RPMI8226 (cell line): ENCODE measurements at places on chromosomes 16 and 17.
A peak's percentile ranks its signal among the peaks of the same experiment; 100 is the strongest.

DNA sequence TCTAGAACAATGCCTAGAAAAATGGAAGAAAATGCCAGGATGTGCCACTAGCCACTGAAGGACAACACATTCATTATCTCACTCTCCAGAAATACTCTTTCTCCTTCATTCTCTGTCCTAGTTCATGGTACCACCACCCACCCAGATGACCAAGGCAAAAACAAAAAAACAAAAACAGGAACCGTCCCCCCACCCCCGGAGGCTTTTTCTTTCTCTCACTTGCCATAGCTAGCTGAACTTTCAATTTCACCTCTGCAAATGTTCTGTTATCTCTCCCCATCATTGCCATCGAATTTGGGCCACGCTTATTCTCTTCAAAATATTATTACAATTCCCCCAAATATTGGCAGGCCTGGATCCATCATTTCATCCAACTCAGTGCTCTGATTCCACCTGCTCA is 49.0 kb downstream of the SOX9 start:
- DNase-seq: no peak

DNA sequence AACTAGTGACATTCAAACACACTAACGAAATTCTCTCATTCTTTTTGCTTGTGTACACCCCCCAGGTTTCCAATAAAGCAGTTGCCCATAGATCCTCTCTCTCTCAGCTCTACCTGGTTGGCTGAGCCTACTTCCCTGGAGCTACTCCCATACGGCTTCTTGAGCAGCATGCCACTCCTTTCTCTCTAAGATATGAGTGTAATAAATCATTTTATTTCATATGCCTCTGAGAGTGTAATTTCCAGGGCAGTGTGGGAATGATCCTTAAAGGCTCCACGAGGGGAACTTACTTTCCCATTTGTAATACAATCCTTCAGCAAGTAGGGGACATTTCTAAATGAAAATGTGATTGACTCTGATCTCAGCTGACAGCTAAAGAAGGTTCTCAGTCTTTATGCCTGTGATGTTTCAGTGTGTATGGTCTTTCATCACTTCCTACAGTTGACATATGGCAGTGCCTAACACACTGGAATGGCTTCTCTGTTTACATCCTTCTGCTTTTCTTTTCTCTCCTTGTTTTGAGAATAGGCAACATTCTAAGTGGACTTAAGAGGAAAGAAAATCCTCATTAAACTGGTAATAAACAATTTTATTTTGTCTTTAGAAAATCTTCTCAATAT is 1194.3 kb upstream of the CDH8 start:
- DNase-seq: no peak

DNA sequence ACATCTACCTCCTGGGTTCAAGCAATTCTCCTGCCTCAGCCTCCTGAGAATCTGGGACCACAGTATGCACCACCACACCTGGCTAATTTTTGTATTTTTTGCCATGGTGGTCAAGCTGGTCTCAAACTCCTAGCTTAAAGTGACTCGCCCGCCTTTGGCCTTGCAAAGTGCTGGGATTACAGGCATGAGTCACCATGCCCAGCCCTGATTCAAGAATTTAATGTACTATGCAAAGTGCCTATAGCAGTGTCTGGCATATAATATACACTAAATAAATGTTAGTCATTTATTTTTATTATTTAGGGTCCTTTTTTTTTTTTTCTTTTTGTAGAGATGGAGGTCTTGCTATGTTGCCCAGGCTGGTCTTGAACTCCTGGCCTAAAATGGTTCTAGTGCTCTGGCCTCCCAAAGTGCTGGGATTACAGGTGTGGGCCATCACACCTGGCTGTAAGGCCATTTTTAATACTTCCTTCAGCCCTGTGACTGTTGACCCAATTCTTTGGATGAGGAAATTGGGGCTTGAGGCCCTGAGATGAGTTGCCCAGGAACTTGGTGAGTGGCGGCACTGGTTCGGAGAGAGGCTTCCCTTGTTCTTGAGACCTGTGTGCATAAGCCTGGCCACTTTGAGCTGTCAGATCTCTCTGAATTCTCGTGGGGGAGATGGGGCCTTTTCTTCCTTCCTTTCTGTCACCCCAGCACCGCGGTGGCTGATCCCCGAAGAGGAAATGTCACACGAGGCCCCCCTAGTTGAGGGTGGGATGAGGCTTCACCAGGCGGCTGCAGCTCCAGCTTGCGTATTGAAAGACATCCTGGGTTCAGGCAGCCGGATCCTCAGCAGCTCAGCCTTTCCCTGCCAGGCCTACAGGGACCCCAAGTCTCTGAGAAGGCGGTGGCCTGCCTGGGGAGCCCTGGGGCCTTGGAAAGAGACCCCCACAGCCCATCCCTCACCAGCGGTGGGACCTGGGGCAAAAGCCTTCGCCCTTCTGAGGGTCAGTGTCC is 38.7 kb downstream of the LAT start:
- no peak for DNase-seq

GRCh38 chr17:69012895-69013805 is 47.6 kb downstream of the ABCA9 start:
- no peak for DNase-seq

GRCh38 chr17:60079401-60080243 is 901 bp upstream of the HEATR6 start:
- DNase-seq: peak; percentile 15
